ENCODE measurements at places on chromosomes 1 and 21.

- DNase-seq, result no peak
Observed at GRCh38 chr1:3026581-3027391, 5.5 kb downstream of the ACTRT2 start.

- DNase-seq, result no peak
Observed at GRCh38 chr21:33847588-33848248, 67.9 kb downstream of the ATP5PO start.

DNA sequence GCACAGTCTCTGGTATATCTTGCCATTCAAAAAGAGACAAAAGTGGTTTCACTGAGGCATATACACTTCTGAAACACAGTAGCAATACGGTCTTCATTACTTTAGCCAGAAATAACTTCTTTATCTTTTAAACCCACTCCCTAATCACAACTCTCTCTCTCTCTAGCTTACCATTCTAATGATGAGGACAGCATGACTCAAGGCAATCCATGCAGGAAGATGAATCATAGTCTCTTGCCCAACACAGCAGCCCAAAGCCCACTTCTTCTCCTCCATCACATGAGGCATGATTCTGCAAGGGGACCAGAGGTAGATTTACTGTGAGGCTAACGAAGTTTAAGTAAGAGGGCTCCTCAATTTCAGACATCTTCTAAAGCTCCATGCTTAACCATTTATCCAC lies 285.0 kb upstream of the NR5A2 start:
- no peak for DNase-seq

- DNase-seq, result no peak
Observed at GRCh38 chr1:1397839-1398523, 1.2 kb downstream of the CCNL2 start.

GRCh38 chr1:228782662-228783417 lies 47.6 kb downstream of the RHOU start:
- no peak for DNase-seq

GRCh38 chr1:246151796-246152434 lies 355.2 kb downstream of the SMYD3 start:
- DNase-seq, result no peak
